Diencephalon (tissue), 1 donor: ENCODE measurements at places on chromosomes 7 and 10. TPM values are rescaled to one million over a fixed set of nuclear protein-coding genes. Genes with fewer than 3 reads are reported as not detected.

Gene ZPBP
- 0.92 TPM for total RNA-seq

Gene MICU1
- 50.5 TPM for total RNA-seq

Gene CALML5
- total RNA-seq: not detected

Gene FAM237B
- 0.23 TPM for total RNA-seq

Gene NUTM2A
- 2.3 TPM for total RNA-seq

Gene SFRP4
- total RNA-seq: 3.2 TPM

Gene KBTBD2
- total RNA-seq: 84.2 TPM

Gene SLC13A4
- total RNA-seq: 18.9 TPM

Gene STAM
- total RNA-seq: 46.1 TPM

Gene TMEM273
- total RNA-seq: 2.1 TPM

Gene CPA4
- 1.4 TPM for total RNA-seq

Gene EIF5AL1
- 0.23 TPM for total RNA-seq

Gene CYP2C19
- total RNA-seq: not detected

Gene CYP17A1
- not detected for total RNA-seq
